Activated naive CD8-positive, alpha-beta T cell treated with anti-CD3 and anti-CD28 coated beads, Interleukin-2, amount 10 ng/mL, durations not matched to agents 7 days and 5 days (primary cell): ENCODE measurements at places on chromosomes 16 and 17.

- no peak for DNase-seq
Measured at GRCh38 chr16:11618107-11618717, 31.5 kb upstream of the LITAF start.

DNA sequence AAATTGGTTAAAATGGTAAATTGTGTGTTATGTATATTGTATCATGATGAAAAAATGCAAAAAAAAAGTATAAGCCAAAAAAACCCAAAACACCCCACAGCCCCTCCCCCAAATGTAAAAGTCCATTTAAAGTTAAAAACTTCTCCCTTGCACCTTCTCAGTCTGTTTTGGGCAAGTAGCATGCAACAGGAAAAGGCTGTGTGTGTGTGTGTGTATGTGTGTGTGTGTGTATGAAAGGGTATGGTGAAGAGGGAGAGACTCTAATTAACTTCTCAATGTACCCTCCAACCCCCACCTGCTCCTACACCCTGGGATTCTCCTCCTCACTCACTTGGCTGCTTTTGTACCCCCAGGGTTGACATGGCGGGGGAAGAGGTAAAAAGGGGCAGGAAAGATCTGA, 9.2 kb upstream of the GGT6 start:
- no peak for DNase-seq

DNA sequence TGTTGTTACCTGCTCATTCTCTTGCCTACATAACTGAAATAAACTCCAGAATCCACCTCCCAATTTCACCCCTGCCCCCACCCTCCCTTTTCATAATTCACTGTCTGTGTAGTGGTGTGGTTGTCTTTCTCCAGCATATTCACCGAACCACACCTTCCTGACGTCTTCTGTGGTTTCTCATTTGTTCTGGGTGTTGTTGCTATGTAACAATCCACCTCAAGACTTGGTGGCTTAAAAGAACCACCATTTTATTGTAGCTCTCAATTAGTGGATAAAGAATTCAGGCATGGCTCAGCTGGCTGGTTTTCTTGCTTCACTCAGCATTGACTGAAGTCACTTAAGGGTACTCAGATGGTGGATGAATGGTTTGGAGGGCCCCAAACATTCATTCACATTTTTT, 229.8 kb downstream of the MAF start:
- no peak for DNase-seq

DNA sequence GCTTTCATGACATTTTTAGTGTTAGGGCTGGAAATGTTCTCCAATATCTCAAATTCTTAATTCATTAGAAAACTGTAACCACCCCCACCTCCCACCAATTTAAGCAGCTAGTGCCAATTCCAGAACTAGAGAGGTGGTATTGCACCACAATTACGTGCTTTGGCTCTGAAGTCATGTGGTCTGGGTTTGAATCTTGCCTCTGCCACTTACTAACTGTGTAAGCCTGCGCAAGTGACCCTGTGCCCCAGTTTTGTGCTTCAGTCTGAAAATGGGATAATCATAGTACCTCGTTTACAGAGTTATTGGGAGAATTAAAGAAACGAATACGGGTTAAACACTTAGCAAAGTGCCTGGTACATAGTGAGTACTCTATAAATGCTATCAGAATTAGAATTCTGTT, 14.2 kb upstream of the MPHOSPH6 start:
- DNase-seq: no peak
